Myocyte (in vitro differentiated cells): ENCODE measurements at places on chromosomes 5 and 9. TPM values are rescaled to one million over a fixed set of nuclear protein-coding genes. Genes with fewer than 3 reads are reported as not detected.

GRCh38 chr9:108845947-108846346, 9.8 kb downstream of the ACTL7B start:
- DNase-seq, result no peak

Gene PTPDC1
- 12.8 and 15.7 TPM in 2 replicates for total RNA-seq

DNA sequence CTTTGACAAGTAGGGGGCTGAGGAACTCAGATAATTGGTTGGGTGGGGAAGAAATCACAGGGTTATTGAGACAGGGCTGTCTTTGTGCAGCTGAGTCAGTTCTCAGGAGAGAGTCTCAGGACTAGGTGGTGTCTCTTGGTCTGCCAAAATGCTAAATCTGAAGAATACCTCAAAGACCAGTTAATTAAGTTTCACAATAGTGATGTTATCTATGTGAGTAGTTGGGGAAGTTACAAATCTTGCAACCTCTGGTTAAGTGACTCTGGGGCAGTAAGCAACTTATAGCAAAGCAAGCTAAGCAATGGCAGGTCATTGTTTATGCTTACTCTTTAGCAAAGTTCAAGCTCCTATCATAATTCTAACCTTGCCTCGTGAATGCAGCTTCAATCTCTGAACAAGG, 53.6 kb downstream of the GIN1 start:
- DNase-seq, result no peak

GRCh38 chr5:29896646-29897045, 1296.8 kb upstream of the CDH6 start:
- no peak for DNase-seq

Gene CDKN2A
- total RNA-seq, result 169 and 177 TPM in 2 replicates

GRCh38 chr5:160240350-160240749, 11.0 kb downstream of the FABP6 start:
- no peak for DNase-seq

Gene FOXE1
- total RNA-seq, result not detected in 2 replicates

DNA sequence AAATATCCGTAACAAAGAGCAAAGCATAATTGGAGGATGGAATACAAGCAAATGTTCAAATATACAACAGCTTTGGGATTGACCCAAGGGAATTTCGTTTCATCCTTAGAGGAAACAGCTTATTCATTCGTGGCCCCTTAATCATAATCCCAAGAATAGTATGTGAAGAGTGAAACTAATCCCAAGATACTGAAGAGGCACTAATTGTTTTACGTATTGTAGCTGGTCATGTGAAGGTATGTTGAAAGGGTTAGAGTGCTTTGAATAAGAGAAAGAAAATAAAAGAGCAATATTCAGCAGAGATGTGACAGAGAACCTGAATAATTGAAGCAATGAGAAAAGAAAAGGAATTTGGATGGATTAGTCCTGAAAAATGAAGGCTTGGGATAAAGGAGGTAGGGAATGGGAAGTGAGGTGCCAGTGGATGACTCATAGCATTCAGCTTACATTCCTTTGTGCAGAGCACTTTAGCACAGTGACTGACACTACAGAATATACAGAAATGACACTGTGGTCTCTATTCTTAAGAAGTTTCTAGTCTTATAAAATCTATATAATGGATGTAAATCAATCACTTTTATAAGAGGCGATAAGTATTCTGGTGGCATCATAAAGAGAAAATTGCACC, 221.9 kb downstream of the TLR4 start:
- DNase-seq, result peak; percentile 7

DNA sequence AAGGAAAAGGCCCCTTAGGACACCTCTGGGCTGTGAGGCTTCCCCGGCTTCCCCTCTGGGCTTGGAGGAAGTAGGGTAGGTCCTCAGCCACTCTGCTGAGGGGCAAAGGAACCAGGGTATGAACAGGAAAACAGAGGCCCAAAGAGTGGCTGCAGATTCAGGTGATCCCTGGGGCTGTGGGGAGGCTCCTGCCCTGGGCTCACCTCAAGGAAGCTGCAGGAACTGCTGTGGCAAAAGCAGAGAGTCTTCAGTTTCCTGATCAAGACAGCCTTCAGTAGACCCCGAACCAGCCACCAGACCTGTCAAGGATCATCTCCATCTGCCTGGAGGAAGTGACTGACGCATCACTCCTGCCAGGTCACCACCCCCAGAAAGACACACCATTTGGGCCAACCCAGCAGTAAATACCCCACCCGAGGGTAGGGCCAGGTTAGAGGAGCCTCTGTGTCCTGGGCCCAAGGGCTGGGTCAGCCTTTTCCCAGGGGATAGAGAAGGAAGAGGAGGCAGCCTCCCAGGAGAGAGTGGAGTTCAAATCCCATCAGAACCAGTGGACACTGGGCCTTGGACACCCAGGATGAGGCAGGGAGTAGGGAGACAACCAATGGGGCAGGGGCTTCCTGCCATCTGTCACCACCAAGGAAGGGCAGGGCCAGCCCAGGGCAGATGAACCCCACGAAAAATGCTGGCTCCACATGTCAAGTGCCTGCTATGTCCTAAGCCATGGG, 5.8 kb upstream of the ST6GALNAC6 start:
- no peak for DNase-seq

Gene SVEP1
- 3.6 and 5.0 TPM in 2 replicates for total RNA-seq

GRCh38 chr5:62093976-62094375, 212.0 kb upstream of the KIF2A start:
- DNase-seq, result peak; percentile 46

GRCh38 chr5:52920929-52921328, 68.2 kb upstream of the ITGA2 start:
- DNase-seq, result no peak

- no peak for DNase-seq
Observed at GRCh38 chr9:73327149-73327548, 175.5 kb downstream of the ANXA1 start.
